ENCODE measurements at places on chromosomes 5 and 9. TPM values are rescaled to one million over a fixed set of nuclear protein-coding genes. Genes with fewer than 3 reads are reported as not detected.

- peak; percentile 94 for DNase-seq
- no peak overlapping the region for H3K4me3 ChIP-seq
- H3K27me3 ChIP-seq: no peaks in the 10 kb centered on the region
- H3K27ac ChIP-seq: peak overlapping the region; percentile 95
These were observed 60.6 kb downstream of the SHB start for GRCh38 chr9:38008168-38009034.

DNA sequence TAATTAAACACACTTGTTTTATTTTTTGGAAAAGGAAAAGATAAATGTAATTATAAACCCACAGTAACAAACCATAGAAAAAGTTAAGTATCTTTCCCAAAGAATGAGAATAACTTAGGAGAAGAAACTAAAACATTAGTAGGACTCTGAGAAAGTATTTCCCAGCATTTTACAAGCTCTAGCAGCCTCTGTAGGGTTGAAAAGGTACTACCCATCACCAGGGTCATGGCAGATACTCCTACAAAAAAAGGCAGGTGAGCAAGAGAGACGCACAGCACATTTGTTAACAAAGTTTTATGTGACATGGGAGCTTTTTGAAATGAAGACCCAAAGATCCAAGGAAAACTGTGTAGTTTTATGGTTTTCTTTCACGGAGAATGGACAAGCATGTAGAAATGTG lies 77.7 kb upstream of the FAM169A start:
- no peak overlapping the region for H3K27ac ChIP-seq
- H3K36me3 ChIP-seq: no peaks in the 10 kb centered on the region
- H3K4me3 ChIP-seq: no peak overlapping the region
- peaks cover 3% of the 10 kb centered on the region for H3K27me3 ChIP-seq

- no peaks in the 10 kb centered on the region for H3K27me3 ChIP-seq
- H3K27ac ChIP-seq: no peak overlapping the region
These were observed 7.5 kb upstream of the REEP5 start for GRCh38 chr5:112929336-112930081.

DNA sequence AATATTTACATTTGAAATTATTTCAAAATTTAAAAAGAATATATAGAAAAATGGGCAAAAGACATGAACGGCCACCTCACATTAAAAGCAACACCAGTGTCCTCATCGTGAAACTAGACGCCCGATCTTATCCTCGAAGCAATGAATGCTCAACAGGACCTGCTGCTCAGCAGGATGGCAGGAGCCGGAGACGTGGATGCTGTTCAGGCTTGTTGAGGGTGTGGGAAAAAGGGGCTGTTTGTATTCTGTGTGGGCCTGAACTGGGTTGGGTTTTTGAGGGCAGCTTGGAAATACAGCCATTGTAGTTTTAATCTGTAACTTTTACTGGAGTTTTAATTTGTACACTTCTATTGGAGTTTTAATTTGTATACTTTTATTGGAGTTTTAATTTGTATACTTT lies 20.3 kb downstream of the EXOC3 start:
- peaks cover 23% of the 10 kb centered on the region for H3K36me3 ChIP-seq
- H3K27me3 ChIP-seq: no peaks in the 10 kb centered on the region
- peaks cover 10% of the 10 kb centered on the region for H3K4me1 ChIP-seq
- H3K27ac ChIP-seq: no peak overlapping the region
- H3K4me3 ChIP-seq: no peak overlapping the region

- no peaks in the 10 kb centered on the region for H3K4me1 ChIP-seq
- DNase-seq: no peak
- no peaks in the 10 kb centered on the region for H3K36me3 ChIP-seq
- H3K27ac ChIP-seq: no peak overlapping the region
- H3K4me3 ChIP-seq: no peak overlapping the region
These were observed 13.2 kb upstream of the GFPT2 start for GRCh38 chr5:180366326-180366725.

DNA sequence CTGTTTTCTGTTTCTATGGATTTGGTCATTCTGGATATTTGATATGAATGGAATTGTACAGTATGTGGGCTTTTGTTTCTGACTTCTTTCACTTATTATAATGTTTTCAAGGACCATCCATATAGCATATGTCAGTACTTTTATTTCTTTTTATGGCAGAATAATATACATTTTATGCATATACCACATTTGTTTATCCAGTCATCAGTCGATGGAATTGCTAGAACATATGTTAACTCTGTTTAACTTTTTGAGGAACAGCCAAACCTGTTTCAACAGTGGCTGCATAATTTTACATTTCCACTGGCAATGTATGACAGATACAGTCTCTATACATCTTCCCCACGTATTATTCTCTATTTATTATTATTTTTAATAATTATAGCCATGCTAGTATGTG lies 131.6 kb downstream of the PARP8 start:
- no peak overlapping the region for H3K4me3 ChIP-seq
- H3K27ac ChIP-seq: no peak overlapping the region
- no peaks in the 10 kb centered on the region for H3K27me3 ChIP-seq
- H3K4me1 ChIP-seq: no peaks in the 10 kb centered on the region
- DNase-seq: no peak

PHYHD1 gene
- 4.6 TPM for total RNA-seq

DNA sequence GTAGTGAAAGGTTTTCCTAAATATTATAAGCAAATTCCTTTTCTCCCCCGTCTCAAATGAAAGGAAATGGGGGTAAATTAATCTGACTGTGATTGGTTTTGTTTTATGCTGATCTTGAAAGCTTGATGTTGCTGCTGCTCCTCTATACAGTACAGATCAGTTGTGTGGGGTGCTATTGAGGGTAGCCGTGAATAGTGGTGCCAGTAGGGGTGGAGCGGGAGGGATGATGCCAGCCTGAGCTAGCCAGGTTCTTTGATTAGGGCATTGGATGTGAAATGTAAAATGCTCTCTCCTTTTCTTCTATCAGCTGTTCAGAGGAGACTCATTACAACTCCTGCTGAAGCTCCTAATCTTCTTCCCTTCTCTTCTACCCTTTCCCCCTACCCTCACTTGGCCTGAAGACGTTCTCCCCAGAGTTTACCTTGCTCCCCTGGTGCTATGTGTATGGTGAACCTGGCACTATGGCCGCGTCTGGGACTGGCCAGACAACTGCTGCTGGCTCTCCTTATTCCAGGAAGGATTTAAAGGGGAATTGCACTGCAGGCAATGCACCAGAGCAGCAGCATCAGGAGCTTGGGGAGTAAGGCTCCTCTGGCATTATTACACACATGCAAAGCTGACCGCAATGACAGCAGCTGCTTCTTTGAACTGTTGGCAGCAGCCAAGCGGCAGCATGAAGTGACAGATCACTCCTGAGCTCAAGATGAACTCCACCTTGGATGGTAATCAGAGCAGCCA lies 566 bp downstream of the GPR21 start:
- no peak overlapping the region for H3K27ac ChIP-seq
- no peak overlapping the region for H3K4me3 ChIP-seq
- no peaks in the 10 kb centered on the region for H3K27me3 ChIP-seq
- peaks cover 5% of the 10 kb centered on the region for H3K4me1 ChIP-seq

C1QTNF2 gene
- 0.64 TPM for total RNA-seq

GRCh38 chr9:87698069-87698809 lies 27.7 kb upstream of the CTSL start:
- no peak overlapping the region for H3K27ac ChIP-seq
- H3K4me1 ChIP-seq: peaks cover 7% of the 10 kb centered on the region
- no peak overlapping the region for H3K4me3 ChIP-seq
- no peak for DNase-seq
- H3K36me3 ChIP-seq: no peaks in the 10 kb centered on the region
- no peaks in the 10 kb centered on the region for H3K27me3 ChIP-seq

- no peak for DNase-seq
- no peaks in the 10 kb centered on the region for H3K27me3 ChIP-seq
- H3K4me1 ChIP-seq: no peaks in the 10 kb centered on the region
- H3K36me3 ChIP-seq: no peaks in the 10 kb centered on the region
These were observed 268.3 kb downstream of the GADD45G start for GRCh38 chr9:89872913-89873707.

GRCh38 chr5:73415617-73416016 lies 33.0 kb downstream of the FOXD1 start:
- H3K27me3 ChIP-seq: no peaks in the 10 kb centered on the region
- H3K36me3 ChIP-seq: no peaks in the 10 kb centered on the region
- H3K4me1 ChIP-seq: peaks cover 54% of the 10 kb centered on the region
- no peak for DNase-seq
- H3K27ac ChIP-seq: no peak overlapping the region

- H3K36me3 ChIP-seq: peaks cover 79% of the 10 kb centered on the region
- H3K4me1 ChIP-seq: no peaks in the 10 kb centered on the region
- no peak overlapping the region for H3K27ac ChIP-seq
- no peak overlapping the region for H3K4me3 ChIP-seq
- H3K27me3 ChIP-seq: no peaks in the 10 kb centered on the region
These were observed 20.8 kb downstream of the VCAN start for GRCh38 chr5:83492331-83492730.

GRCh38 chr5:154444556-154445421 lies 1.0 kb upstream of the SAP30L start:
- H3K36me3 ChIP-seq: peaks cover 8% of the 10 kb centered on the region
- no peaks in the 10 kb centered on the region for H3K27me3 ChIP-seq
- H3K4me3 ChIP-seq: peak overlapping the region; percentile 90
- H3K4me1 ChIP-seq: peaks cover 14% of the 10 kb centered on the region
- H3K27ac ChIP-seq: peak overlapping the region; percentile 47

DNA sequence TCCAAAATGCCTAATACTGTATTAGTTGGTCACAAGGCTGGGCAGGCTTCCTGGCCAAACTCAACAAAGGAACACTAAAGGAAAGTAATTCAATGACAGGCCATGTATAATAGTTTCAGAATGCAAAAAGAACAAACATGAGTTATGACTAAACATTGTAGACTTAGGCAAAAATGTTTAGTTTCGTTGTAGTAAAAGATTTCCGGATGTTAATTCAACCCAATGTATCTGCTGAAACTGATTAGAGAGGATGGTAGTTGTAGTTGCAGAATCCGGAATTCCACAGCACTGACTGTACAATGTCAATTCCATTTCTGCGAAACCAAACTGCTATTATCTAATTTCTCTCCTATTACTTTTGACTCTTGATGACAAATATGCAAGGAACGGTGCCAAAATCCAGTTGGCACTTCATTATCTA lies 117.9 kb upstream of the FST start:
- peak; percentile 97 for DNase-seq
- H3K4me1 ChIP-seq: peaks cover 37% of the 10 kb centered on the region
- peak overlapping the region; percentile 88 for H3K27ac ChIP-seq

DNA sequence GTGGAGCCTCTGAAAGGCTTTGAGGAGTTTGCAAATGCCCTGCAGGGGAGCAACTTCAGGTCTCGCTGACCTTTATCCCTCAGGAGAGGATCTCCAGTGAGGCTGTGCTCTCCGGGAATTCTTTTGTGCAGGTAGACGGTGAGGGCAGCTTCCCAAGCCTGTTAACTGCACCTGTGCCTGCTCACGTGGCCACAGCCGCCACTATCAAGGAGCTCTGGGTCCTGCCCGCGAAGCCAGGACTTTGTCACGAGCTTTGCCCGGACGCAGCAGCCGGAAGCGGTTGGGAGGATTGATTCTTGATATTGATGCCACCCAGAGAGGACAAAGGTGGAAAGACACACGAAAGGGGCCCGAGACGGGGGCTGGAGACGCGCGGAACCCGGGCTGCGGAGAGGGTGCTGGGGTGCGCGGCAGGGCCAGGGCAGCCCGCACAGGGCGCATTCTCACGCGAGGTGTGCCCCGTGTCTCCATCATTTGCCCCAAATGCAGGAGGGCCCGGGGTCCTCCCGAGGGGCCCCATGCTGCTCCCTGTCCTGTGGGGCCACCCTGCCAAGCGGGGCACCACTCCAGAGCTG lies 18.2 kb downstream of the SLC9A3 start:
- H3K27ac ChIP-seq: no peak overlapping the region
- H3K36me3 ChIP-seq: no peaks in the 10 kb centered on the region
- DNase-seq: no peak
- H3K4me1 ChIP-seq: no peaks in the 10 kb centered on the region
- peaks cover 6% of the 10 kb centered on the region for H3K27me3 ChIP-seq

CEL gene
- total RNA-seq: 3.4 TPM

DNA sequence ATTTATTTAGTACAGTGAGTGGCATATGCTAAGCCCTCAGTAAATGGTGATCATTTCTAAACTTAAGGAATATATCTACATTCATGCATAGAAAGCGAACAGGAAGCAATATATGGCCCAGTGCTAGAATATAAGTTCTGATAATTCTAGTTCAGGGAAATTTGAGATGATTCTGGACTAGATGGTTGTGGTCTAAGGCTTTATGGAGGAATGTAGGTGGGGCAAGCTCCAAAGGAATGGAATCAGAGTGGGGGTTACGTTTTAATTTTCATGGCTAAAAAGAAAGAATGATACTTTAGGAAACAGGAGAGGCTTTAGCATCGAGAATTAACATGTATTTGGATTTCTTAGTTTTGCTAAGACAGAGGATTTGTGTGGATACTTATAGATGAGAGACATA lies 56.1 kb downstream of the MTREX start:
- no peaks in the 10 kb centered on the region for H3K27me3 ChIP-seq
- DNase-seq: peak; percentile 59
- no peaks in the 10 kb centered on the region for H3K4me1 ChIP-seq
- H3K4me3 ChIP-seq: no peak overlapping the region

DNA sequence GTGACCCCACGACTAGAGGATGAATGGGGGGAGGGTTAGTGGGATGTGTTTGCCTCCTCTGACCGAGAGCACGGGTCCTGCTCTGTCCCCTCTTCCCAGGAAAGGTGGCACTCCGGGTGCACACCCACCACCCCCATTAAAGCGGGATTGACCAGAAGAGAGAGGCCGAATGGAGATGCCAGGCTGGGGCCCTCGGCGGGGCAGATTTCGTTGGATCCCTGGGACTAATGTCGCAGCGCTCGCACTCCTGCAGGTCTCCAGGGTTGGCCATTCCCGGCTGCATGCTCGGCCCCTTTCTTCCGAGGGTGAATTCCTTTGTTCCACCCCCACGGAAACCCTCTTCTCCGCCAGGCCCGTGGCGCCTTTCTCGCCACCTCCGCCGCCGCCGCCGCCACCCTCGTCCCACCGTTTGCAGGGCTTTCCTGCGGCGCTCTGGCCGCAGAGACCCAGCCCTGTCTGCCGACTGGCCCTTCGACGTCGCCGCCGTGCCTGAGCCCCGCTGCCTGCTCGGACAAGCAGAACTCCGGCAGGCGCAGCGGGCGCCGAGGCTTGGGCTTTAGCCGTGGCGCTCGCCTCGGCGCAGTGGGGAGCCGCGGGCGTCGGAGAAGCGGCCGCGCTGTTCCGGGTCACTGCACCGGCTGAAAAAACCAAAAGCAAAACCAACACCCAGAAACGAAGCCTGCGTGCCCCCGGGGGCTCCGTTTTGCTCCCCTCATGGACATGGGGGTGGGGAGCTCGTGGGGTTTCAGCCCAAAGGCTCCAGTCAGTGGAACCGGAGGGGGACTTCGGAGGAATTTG lies 11.8 kb downstream of the LMX1B start:
- H3K27ac ChIP-seq: no peak overlapping the region
- H3K4me3 ChIP-seq: no peak overlapping the region
- no peaks in the 10 kb centered on the region for H3K4me1 ChIP-seq
- DNase-seq: no peak
- no peaks in the 10 kb centered on the region for H3K36me3 ChIP-seq

CDC20B gene
- 0.11 TPM for total RNA-seq

IL13 gene
- total RNA-seq: not detected

GRCh38 chr5:12623408-12623807 lies 719.2 kb upstream of the CTNND2 start:
- H3K27ac ChIP-seq: no peak overlapping the region
- no peaks in the 10 kb centered on the region for H3K4me1 ChIP-seq
- H3K4me3 ChIP-seq: no peak overlapping the region
- no peaks in the 10 kb centered on the region for H3K36me3 ChIP-seq

GRCh38 chr5:102603670-102604069 lies 104.9 kb upstream of the SLCO6A1 start:
- H3K4me1 ChIP-seq: no peaks in the 10 kb centered on the region
- no peaks in the 10 kb centered on the region for H3K36me3 ChIP-seq
- no peak overlapping the region for H3K27ac ChIP-seq
- H3K27me3 ChIP-seq: no peaks in the 10 kb centered on the region
- no peak overlapping the region for H3K4me3 ChIP-seq

Data from astrocyte (in vitro differentiated cells and primary cell).